ENCODE measurements at places on chromosomes 2 and 18.

- DNase-seq, result peak; percentile 1
Measured at GRCh38 chr18:63511285-63511684, 30.9 kb upstream of the SERPINB12 start.

DNA sequence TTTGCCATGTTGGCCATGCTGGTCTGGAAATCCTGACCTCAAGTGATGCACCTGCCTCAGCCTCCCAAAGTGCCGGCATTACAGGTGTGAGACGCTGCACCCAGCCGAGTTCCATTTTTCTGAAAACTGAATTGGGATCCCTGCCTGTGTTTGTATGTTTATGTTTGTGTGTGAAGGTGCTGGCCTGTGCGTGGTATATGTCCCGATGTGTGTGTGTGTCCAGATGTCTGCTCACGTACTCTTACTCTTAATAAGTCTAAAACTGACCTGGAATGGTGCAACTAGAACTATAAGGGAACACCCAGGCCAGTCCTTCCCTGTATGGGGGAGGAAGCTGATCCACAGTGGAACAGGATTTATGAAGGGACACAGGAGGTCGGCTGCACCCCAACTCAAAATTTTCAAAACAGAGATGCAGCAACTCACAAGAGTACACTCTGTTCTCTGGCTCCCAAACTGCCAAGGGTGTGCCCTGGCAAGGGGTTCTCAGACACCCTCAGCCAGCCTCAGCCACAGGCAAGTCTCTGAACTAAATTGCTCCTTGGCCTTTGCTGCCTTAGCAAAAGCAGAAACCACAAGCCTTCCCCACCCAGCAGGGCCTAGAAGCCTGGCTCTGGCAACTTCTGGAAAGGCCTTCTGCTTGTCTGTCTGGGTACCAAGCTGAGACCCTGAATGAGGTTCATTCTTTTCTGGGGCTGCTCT lies 36.5 kb downstream of the RHOB start:
- no peak for DNase-seq

- no peak for DNase-seq
Measured at GRCh38 chr2:224222291-224222690, 179.6 kb downstream of the FAM124B start.

DNA sequence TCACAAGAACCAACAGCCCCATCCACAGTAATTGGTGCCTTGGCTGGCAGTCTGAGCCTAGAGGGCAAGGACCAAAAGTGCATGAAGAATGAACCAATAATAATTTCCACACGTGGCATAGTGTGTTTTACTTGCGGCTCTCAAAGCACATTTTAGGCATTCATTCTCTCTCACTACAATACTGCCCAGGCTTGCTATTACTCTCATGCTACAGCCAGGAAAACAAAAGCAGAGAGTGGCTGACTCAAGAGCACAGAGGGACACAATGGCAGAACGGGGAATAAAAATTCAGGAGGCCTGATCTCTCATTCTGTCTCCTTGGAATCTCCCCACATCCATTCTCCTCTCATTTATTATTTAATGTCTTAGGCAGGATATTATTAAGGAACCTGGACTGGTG lies 57.0 kb upstream of the NOL4 start:
- no peak for DNase-seq

DNA sequence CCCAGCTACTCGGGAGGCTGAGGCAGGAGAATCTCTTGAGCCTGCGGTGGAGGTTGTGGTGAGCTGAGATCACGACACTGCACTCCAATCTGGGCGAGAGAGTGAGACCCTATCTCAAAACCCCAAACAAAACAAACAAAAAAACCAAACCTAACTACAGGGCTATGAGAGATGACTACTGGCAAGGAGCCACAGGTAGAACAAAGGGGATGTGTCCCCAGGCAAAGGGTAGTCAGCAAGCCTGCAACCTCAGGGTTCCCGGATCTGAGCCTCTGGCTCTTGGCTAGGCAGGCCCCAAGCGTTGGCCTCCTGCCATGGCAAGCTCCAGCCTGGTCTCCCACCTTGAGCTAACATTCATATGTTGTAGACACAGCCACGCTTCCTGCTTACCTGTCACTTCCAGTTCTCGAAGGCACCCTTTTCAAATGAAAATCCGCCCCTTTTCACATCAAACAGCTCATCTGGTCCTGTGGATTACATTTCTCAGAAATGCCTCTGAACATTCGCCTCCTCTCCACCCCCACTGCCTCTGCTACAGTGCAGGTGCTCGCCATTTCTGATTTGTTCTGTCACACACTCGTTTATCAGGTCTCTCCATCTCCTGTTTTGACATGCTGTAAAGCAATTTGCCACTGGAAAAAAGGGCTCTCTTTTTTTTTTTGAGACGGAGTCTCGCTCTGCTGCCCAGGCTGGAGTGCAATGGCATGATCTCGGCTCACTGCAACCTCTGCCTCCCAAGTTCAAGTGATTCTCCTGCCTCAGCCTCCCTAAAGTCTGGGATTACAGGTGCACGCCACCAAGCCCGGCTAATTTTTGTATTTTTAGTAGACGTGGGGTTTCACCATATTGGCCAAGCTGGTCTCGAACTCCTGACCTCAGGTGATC lies 13.1 kb upstream of the ACTR3 start:
- DNase-seq, result no peak

Data from NCI-H2171 (cell line).